CD4-positive, alpha-beta T cell treated with Interleukin-2 at 100 ng/mL for 4 hours (primary cell): ENCODE measurements at places on chromosomes 7 and 10.

DNA sequence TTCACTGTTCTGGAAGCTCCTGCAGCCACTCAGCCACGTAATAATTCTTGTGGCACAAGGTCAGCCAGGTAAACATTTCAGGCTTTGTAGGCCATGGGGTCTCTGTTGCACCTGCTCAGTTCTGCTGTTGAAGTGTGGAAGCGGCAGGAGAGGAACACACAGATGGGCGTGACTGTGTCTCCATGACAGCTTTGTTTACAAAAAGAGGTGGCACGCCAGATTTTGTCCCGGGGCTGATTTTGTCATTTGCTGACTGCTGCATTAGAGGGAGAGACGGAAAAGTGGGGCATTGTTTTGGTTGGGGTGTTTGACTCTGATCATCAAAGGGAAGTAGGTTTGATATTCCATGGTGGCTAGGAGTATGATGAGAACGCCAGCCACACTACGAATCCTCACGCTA, 103.1 kb downstream of the PRKAG2 start:
- no peak for DNase-seq

- DNase-seq = no peak
Observed at GRCh38 chr10:36349445-36350078, 707.5 kb upstream of the FZD8 start.

DNA sequence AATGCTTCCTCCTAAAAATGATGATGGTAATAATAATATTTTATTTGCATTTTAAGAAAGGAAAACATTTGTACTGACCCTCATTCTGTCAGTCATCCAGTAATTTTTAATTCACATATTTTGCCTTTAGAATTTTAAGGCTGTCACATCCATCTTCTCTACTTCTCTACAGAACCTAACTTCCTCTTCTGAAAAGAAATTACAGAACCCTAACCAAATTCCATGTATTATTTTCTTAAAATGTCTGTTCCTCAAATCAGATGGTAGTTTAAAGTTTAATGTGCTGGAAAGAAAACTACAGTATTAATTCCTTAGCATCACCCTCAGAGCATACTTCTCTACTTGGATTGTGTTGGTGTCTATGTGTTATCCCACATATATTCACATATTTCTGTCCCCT, 9.0 kb downstream of the PIK3CG start:
- no peak for DNase-seq

DNA sequence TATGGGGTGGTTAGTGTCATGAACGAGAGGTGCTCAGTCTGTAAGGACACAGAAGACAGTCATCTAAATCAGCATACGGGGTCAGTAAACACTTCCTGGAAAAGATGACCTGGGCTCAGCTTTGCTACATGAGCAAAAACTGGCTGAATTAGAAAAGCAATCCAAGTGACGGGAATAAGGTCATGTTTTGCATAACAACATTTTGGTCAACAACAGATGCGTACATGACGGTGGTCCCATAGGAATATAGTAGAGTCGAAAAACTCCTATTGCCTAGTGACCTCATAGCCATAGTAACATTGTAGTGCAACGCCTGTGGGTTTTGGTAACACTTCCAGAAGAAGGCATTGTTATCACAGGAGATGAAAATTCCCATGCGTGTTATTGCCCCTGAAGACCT, 92.9 kb downstream of the CTNNA3 start:
- DNase-seq = no peak

DNA sequence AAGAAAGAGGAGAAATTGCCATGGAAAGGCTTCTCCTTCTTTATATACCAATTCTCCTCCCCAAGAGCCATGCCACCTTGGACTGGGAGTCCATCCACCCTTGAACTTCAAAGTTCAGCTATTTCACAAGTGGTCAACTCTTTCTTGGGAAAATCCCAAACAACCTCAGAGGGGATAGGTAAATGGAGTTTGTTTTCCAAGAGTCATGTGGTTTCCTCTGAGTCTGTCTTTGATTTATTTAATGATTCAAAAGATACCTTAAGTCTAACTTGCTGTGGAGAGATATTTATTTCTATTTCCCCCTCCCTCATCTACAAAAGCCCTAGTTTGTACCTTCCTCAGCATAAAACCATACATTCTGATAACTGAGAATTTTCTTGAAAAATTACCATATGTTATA, 758.6 kb upstream of the IGFBP3 start:
- no peak for DNase-seq

DNA sequence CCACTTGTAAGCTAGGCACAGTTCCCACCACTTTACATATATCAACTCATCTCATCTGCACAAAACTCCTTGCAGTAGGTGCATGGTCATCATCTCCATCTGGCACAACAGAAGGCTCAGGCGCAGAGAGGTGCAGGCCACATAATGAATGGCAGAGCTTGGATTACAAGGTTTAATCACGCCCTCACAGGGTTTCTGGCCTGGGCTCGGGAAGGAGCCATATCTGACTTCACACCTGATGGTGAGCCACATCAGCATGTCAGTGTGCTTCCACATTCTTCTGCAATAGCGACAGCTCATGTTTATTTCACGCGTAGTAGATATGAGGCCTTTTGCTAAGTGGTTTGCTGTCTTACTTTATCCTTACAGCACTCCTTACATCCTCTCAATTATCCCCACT, 650.2 kb downstream of the INHBA start:
- no peak for DNase-seq

DNA sequence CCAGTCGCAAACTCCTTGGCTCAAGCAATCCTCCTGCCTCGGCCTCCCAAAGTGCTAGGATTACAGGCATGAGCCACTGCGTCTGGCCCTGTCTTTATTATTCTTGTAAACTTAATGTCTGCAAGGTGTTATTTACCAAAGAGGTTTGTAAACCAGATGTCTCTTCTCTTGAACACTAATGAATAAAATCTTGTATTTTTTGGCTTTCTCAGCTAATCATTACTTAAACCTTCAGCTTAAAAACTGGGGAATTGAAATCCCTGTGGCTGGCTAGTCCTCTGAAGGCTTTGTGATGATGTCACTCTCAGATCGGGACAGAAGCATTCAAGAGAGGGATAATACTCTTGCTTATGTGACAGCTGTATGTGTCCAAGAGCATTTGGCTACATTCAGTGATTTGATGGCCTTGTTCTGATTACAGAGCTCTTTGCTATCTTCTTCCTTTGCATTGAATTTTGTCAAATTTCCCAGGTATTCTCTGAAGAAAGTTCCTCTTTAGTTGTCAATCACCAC, 130.3 kb downstream of the BICC1 start:
- no peak for DNase-seq

GRCh38 chr10:69636626-69637605, 6.9 kb downstream of the FAM241B start:
- peak; percentile 23 for DNase-seq

GRCh38 chr7:128019288-128019687, 11.9 kb downstream of the LRRC4 start:
- no peak for DNase-seq

DNA sequence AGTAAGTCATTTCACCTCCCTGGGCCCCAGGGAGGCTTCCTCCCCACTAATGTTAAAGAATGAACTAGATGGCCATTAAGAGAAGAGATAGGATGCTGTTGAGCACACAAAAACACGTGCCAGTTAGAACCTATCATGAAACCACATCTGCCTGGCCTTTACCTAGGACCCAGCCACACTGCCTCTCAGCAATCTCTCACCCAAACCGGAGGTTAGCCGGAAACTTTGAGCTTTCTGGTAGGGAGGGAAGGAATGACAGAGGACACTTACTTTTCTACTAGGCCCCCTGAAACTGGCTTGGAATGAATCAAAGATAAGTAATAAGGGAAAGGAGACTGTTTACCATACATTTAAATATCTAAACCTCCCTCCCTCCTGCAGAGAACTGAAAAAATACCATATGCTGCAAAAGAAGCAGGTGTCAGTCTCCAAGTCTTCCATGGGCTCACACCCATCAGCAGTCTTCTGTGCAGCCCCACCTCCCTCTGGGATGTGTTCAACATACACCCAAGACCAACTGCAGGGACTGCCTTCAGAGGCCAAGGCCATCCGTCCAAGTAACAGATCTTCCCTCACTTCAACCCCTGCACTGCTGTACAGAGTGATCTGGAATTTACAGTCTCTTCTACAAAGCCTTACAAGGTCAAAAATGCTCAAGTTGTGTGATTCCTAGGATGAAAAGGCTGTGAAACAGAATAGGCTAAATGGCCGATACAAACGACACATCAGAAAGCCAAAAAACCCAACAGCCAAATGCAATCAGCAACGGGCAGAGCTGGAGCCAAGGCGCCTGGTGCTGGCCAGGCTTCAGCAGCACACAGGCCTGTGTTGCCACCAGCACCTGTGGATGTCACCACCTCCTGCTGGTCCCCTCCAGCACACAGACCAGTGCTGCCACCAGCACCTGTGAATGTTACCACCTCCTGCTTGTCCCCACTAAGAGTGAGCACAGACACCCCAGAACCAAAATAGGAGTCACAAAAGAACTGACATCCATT, 42.4 kb downstream of the SORBS1 start:
- no peak for DNase-seq

DNA sequence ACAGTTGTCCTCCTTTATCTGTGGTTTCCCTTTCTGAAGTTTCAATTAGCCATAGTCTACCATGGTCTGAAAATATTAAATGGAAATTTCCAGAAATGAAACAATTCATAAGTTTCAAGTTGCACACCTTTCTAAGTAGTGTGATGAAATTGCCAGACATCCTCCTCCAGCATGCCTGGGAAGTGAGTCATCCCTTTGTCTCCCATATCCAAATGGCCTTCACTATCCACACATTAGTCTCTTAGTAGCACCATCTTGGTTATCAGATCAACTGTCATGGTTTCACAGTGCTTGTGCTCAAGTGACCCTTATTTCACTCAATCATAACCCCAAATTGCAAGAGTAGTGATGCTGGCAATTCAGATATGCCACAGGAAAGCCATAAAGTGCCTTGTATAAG, 83.4 kb upstream of the PPP1R9A start:
- DNase-seq = no peak

- no peak for DNase-seq
Observed at GRCh38 chr10:30114881-30115625, 55.7 kb upstream of the JCAD start.

GRCh38 chr10:132516771-132517725, 20.5 kb upstream of the INPP5A start:
- DNase-seq = no peak

GRCh38 chr10:117174439-117175214, 22.7 kb upstream of the KCNK18 start:
- peak; percentile 85 for DNase-seq

DNA sequence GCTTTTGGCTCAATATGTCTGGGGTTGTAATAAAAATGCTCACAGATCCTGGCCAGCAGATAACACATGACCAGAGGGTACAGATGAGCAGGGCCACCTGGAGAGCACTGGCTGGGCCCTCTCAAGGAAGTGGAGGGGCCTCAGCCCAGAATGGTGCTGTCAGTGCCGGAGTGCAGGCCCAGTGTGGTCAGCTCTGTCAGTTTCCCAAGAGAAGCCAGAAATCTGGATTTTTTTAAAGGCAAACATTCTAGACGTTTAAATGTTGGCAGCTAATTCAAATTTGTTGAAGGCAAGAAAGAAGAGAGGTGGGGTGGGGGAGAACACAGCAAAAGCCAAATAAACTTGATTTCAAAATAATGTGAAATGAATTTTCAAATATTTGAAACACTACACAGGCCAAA, 2.0 kb downstream of the C10orf105 start:
- DNase-seq = no peak

DNA sequence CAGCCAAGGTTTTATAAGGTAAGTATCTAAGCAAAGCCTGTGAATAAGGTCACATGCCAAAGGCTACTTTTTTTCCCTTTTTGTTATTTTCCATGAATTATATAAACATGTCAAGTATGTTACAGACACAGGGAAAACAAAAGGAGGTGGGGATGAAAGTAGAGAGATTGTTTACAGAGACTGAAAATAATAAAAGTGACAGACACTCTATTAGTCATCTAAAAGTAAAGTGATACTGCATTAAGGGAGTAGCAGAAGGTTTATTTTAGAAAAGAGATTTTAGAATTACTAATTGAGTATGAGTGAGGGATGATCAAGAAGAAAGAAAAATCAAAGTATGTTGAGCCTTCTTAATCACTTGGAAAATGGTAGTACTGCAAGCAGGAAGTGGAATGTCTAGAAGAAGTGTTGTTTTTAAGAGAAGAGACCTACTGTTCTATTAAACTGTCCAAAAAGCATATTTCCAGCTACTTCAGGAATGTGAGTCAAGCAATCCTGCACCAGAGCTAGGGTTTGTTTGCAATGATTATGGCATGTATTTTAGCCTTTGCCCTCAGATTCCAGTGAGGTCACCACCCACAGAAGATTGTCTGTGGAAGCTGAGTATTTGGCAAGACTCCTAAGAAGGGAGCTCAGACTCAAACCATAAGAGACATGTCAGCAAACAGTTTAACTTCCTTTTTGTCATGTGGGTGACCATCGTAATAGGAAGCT, 177.9 kb upstream of the PLXDC2 start:
- no peak for DNase-seq

- DNase-seq = no peak
Observed at GRCh38 chr10:76302961-76303630, 871.7 kb downstream of the LRMDA start.

DNA sequence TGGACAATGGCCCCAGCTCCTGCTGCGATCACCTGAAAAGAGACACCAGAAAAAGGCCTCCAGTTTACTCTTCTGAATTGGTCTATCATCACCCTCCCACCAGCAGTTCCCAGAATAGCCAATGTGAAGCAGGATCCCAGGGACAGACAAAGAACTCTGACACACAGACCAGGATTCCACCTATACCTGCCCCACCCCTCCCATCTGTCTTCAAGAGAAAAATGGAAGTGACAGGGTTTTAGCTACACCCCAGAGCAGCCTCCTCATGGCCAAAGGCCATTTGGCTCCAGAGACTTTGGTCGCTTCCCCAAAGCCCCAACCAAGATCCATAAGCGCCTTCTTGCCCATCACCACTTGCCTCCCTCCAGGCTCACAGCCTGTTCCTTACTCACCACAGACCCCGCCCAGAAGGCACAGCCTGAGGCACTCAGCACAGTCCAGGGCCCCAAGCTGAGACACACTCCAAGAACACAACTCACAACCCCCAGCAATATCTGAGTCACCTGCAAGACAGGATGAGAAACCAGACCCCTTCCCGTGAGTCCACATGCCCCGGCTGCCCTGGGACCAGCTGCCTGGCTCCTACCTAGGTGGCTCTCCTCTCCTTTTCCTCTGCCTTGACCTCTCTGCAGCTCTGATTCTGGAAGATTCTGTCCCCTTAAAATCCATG, 6.5 kb downstream of the TMEM176B start:
- no peak for DNase-seq
